ENCODE measurements at places on chromosomes 12 and 14.

DNA sequence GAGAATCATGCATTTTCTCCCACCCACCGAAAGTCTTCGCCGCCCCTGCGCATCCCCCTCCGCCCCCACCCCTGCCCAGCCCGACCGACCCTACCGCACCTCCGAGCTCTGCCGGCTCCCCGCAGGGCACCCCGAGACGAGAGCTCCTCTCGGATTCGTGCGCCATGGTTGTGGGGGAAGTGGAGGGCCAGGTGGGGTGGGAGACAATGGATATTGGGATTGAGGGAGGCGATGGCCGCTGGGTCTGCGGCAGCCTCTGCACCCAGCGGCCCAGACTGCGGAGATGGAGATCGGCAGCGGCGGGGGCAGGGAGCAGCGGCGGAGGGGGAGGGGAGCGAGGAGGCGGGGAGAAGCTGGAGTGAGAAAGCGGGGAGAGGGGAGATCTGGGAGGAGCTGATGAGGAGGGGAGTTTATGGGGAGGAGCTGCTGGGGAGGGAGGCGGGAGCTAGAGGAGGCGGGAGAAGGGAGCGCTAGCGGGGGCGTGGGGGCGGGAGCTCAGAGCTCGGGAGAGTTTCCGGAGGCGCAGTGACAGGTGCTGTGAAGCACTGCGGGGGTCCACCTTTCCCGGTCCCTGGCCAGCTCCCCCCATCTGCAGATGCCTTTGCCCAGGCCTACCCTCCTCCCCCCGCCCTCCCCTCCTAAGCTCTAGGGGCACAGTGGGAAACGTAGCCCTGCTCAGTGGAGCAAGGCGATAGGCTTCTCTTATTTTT, at the start of gene SALL2:
Gene SALL2, minus strand, starts transcription at position 385 of the 710 bp plus-strand sequence. Its CDS starts 219 bp downstream, at position 166.
- peak; percentile 76 for DNase-seq

GRCh38 chr14:30808576-30808975, 65.8 kb upstream of the COCH start:
- DNase-seq = no peak

GRCh38 chr12:2295941-2296461, 243.2 kb downstream of the CACNA1C start:
- no peak for DNase-seq

GRCh38 chr12:52715416-52715815, 12.1 kb upstream of the KRT77 start:
- DNase-seq = no peak

GRCh38 chr12:52656616-52657015, 4.6 kb upstream of the KRT2 start:
- no peak for DNase-seq

- DNase-seq = no peak
These were observed 76.0 kb upstream of the CCDC60 start for GRCh38 chr12:119258556-119258955.

GRCh38 chr14:44626423-44626822, 119.3 kb upstream of the FSCB start:
- DNase-seq = no peak

GRCh38 chr14:88209273-88209672, 113.8 kb downstream of the KCNK10 start:
- no peak for DNase-seq

DNA sequence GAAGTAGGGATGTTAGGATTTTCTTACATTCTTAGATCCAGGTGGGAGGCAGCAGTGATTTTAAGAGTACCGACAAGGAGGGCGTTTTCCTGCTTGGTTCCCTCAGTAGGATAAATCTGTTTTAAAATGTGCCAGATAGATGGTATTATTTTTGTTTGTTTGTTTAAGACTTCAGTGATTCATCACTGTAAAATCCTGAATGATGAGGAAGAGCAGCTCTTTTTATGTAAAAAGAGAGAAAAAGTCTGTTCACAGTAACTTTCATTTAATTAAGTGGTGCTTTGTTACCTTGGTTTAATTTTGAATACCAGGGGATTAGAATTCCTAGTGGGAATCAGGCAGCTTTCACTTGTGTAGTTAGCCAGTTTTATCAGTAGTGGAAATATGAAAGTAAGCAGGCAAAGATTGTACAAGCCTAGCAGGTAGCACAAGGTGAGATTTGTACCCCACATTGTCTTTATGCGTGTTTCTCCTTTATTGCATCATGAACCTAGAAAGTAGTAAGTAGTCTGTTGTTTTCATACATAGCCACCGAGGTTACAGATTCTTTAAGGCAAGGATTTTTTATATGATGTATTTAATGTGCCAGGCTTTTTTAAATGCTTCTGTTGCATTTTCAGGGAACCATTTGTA, 349.6 kb downstream of the CCDC91 start:
- DNase-seq = no peak

DNA sequence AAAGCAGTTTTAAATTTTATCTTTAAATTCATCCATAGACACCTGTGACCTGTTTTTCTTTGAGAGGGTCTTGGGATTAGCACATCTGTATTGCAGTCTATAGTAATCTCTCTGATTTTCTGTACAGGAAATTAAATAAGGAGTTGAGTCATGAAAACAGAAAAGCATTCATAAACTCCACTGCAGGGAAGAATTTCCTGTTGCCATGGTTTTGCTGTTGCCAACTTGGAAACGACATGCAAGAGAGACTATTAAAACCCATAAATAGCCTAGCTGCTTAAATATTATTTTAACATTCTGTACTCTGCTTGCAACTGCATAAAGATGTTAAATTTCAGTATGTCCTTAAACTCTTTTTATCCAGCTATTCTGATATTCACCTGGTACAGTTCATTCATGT, 281.0 kb upstream of the RGS6 start:
- no peak for DNase-seq

GRCh38 chr12:89875809-89876208, 167.2 kb upstream of the ATP2B1 start:
- no peak for DNase-seq
